Stimulated activated CD4-positive, alpha-beta T cell treated with anti-CD3 and anti-CD28 coated beads, Interleukin-15, amount 100 ng/mL, for 1 hour (primary cell): ENCODE measurements at places on chromosomes 12 and 14.

DNA sequence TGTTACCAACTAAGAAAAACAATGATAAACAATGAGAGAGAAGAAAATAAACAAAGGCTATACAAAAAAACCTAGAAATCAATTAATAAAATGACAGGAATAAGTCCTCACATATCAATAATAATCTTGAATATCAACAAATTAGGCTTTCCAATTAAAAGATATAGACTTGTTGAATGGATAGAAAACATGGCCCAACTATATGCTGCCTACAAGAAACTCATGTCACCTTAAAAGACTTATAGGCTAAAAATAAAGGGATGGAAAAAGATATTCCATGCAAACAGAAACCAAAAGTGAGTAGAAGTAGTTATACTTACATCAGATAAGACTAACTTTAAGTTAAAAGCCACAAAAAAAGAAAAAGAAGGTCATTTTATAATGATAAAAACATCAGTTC, 183.9 kb downstream of the MYRFL start:
- no peak for DNase-seq

DNA sequence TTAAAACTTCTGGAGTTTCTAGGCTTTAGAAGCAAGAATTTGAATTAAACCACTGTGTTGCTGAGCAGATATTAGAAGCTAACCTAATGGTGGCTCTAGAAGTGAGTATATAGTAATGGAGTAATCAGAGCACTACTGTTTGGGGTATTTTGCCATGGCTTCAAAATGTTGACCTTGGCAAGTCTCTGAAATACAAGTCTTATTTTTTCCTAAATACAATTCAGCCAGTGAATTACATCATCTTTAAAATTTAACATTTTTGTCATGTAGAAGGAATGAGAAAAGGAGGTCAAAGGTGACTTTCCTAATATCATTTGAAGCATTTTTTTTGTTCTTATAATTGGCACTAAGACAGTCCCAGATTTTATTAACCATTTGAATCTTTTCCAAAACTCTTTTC, 25.2 kb downstream of the PMCH start:
- DNase-seq: no peak

DNA sequence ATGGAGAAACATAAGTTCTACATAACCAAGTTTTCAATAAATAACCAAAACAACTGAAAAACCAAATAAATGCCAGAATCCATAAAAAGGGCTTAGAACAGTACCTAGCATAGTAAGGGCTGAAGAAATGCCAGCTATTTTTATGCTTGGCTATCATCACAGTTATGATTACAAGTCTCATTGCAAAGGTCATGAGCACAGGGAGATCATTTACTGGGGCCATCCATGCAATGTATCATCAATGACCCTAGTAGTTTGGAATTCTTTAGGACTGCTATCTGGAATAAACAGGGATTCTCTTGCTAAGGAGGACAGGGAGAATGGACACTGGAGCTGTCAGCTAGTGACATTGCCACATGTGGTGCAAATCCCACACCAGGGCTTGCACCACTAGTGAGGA, 92.5 kb upstream of the NAP1L1 start:
- DNase-seq: no peak

DNA sequence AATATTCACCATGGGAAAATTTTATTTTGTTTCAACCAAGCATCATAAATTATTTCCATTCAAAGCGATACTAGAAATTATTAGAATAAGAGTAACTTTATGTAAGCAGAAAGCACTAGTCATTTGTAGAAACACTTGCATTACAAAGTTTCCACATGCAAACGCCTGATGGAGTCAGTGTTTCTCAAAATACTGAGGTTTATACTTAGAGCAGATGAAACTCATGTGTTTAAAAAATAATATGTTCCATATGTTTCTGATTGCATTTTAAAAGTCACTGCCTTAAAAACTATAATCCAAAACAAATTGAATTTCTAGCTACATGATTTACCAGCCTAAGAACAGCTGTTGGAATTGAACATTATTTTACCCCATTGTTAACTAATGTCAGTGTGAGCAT, 1246.4 kb downstream of the SLC16A7 start:
- no peak for DNase-seq

DNA sequence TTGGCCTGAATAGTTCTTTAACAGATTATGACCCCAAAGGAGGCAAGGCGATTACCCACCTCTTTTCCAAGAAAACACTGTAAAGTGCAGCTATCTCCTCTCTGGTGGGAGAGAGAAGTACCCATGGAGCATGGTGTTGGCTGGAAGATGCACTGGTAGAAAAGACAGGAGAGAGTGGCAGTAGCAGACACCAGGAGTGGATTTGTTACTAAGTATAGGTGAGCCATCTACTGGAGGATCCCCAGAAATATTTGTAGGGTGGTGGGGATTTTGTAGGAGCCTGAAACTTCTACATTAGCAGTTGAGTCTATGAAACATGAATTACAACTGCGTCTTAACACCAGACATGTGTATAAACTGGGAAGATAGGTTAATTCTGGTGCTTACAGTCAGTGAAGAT, 148.0 kb downstream of the SLC38A4 start:
- no peak for DNase-seq
